ENCODE measurements at places on chromosomes 5 and 9.

- no peak for DNase-seq
Observed at GRCh38 chr5:73411936-73412596, 36.5 kb downstream of the FOXD1 start.

DNA sequence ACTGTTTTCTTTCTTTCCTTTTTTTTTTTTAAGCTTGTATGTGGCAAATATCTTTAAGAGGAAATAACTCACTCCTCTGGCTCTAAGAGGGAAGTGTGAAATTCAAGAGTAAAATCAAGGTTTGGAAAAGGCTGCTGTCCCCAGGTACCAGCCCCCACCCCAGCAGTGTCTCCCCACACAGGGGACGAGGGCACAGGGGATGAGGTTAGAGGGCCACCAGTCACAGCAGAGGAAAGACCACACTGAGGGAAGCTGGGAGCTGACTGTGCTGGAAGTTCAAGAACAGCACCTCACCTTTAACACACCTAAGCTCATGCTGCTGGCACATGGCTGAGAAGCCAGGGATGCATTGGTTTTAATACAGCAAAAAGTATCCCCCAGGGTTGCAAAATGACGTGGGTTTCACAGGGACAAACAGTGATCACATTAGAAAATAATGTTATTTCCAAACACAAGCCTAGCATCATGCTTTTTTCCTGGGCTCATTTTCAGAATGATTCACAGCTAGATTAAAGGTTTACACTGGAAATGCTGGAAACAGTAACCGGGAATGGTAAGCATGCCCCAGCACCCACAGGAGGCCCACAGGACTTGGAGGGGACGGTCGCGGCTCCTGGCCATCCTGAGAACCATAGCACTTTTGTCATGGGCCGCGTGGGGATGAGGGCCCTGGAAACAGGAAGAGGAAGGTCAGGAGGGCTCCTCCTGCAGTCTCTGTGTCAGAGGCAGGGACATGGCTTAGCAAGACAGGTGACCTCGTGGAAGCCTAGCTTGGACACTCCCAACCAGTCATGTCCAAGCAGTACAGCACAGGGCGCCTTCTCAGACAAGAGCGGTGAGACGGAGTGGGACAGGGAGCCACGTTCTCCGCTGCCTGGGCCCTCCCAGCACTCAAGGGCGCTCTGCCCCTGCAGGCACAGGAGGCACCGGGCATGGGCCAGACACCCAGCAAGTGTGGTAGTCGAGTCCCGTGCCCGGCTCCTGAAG, 6.9 kb downstream of the LPCAT1 start:
- peak; percentile 83 for DNase-seq

DNA sequence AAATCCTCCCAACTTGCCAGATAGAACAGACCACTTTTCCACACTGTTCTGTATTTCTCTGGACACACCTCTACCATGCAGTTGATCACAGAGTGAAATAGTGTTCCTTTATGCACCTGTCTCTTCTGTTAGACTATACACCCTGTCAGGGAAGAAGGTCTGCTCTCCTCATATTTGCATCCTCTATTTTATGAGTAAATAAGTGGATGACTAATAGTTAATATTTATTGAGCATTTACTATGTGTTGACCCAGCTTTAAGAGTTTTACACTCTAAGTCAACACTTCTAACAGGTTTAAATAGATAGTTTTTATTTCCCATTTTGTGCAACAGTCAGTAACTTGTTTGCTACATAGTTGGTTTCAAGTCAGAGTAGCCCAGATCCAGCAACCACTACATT, 452.8 kb upstream of the MPDZ start:
- DNase-seq, result no peak

GRCh38 chr5:150469718-150470469, 20.4 kb upstream of the RPS14 start:
- peak; percentile 71 for DNase-seq

DNA sequence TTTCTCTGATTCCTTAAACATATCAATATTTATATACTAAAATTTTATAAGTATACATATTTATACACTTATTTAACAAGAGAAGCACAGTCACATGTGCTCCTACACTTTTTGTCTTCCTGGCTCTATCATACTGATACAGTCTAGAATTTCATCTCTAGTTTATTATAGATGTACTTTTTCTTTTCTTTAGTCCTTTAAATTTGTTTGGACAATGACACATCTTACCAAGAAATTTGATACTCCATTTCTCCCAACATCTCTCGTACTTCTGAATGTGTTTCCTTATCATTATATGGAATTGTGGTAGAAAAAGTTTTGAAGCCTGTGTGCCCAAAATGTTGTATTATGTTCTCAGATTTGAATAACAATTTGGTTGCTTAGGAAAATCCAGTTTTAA, 104.6 kb downstream of the DMRT2 start:
- no peak for DNase-seq

DNA sequence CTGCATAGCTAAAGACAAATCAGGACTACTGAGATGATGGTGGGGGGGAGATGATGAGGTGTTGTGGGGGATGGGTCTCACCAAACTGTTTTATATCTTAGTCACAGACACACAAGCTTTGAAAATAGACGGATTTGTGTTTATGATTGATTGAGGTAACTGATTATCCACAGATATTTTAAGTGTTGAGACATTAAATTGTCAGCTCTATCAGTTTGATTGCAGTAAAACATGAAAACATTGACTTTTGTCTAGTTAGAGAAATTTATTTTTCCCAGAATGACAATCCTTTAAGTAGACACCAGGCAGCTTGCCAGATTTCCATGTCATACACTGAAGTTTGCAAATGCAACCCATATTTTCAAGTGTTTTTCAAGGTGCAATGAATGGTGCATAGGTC, 149.8 kb downstream of the NR2F1-AS1 start:
- no peak for DNase-seq

DNA sequence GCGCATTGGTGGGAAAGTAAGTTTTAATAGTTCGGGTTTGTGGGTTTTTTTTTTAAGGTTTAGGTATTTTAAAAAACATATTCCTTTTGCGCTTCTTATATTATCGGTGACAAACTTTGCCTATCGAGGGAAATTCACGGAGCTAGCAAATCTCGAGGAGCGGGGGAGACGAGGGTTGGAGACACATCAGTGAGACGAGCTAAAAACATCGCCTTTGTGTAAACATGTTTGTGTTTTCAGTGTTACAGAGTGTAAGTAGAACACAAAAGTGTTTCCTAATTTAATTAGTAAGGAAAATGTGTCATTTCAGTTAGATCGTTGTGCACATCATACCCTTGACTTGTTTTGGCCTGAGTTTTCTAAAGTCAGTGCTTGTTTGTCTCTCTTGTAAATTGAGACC, 945 bp downstream of the BTF3 start:
- no peak for DNase-seq

- DNase-seq, result no peak
Observed at GRCh38 chr5:113017881-113018635, 41.5 kb downstream of the DCP2 start.

DNA sequence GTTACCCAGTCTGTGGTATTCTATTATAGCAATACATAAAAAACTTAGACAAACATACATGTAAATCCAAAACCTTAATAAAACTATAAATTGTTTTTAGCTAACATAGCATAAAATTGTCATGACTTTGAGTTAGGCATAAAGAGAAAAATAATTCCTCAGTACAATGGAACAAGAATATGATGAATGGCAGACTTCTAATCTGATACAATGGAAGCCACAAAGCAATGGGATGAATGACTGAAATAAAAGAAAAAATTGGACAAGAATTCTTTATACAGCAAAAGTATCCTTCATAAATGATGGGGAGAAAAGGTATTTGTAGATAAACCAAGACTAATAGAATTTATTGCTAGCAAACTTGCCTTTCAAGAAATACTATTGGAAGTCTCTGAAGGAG, 524.2 kb downstream of the GABRG2 start:
- DNase-seq, result no peak

DNA sequence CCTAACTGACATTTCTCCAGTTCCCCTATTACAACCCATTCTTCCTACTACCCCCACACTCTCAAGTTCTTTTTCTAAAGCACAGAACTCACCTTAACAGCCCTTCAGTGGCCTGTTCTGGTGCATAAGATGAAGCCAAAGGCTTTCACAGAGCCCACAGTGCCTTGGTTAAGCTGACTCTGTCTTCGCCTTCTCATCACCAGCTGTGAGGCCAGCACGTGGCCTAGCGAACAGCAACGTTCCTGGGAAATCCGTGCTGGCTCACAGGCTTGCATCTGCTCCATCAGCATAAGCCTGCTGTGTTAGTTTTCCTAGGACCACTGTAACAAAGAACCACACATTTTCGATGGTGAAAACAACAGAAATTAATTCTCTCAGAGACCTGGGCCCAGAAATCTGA, 67.9 kb upstream of the LPAR1 start:
- no peak for DNase-seq

DNA sequence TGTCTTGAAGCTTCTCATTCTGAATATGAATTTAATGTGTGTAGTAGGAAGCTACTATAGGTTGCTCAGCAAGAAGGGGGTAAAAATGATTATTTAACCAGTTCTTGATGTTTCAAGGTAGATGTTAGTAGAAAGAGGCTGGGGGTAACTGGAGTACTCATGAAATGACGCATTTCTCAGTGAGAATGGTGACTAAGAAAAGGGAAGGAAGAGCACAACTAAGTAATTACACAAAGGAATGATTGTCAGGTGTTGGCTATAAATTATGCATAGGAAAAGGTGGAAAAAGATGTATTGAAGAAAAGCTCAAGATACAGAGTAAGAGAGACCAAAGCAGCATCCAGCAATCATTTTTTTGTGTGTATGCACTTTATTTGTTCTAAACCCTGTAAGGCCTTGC, 1.4 kb upstream of the PSIP1 start:
- no peak for DNase-seq
